ENCODE measurements at places on chromosomes 3 and 15.

DNA sequence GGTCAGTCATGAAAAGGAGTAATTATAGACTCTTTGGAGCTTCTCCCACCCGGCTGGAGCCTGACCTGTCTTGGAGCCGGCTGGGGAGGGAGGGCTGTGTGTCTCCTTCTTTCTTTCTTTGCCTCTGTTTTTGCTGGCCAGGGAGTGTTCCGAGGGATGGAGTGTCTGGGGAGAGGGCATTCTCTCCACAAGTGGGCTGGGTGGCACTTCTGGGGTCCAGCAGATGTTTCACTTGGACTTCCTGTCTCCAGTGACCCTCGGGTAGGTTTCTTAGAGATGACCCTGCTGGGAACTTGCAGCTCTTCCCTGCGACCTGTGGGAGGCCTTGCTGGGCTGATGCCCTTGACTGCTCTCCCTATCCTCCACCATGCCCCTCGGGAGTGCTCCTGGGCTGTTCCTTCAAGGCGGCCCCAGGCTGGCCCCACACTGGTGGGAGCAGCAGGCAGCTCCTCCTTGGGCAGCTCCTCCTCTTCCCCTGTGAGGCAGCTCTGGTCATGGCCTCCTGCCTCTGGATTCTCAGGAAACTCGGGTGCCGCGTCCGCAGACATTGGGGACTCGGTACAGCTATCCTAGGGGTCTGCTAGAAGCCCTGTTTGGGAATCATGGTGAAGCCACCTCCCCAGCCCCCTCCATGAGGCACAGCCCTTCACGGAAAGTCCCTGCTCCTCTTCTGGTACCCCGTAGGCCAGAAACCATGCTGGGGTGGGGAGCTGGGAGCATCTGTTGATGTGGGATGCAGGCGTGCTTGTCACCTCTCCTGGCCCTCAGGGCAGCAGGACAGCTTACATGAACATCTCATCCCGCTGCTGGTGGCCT, 44.9 kb downstream of the APBA2 start:
- DNase-seq, result no peak

- DNase-seq, result peak; percentile 95
These were observed 539.1 kb downstream of the SI start for GRCh38 chr3:164539215-164539614.

DNA sequence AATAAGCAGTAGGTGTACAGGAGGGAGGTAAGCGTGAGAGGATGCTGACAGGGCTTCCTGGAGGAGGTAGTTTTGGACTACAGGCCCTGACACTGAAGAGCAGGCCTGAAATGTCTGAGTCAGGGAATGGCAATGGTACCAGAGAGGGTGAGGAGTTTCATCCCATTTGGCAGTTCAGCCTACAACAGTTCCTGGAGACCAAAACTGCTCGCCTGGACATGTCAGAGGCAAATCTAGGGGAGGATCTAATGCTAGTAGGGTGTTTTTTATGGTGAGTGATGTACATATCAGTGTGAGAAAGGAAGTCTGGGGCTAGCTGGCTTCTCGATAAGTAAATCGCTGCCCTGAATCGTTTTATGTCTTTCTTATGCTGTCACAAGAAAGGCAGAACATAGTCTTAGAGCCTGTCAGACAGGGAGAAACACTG, 13.8 kb upstream of the TNFSF10 start:
- no peak for DNase-seq

DNA sequence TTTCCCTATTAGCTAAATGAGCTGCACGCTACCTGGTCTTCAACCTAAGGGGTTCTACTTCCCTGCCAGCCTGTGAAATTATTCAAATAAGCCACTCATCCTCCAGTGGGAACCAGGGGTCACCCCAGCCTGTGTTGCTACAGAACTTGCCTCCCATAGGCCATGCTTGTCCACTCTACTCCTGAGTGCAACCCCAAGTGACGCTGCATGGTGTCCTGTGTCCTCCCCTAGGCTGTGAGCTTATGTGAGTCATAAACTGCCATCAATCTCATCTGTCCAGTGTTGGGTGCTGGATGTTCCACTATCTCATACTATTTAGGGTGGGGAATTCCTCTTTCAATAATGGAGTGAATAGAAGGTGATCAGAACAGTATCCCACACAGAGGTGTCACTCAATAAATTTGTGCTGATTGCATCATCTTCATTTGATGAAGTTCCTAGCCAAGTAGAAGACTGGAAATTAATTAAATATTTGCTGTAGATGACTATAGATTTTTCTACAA, 49.8 kb upstream of the SSR3 start:
- DNase-seq, result no peak

DNA sequence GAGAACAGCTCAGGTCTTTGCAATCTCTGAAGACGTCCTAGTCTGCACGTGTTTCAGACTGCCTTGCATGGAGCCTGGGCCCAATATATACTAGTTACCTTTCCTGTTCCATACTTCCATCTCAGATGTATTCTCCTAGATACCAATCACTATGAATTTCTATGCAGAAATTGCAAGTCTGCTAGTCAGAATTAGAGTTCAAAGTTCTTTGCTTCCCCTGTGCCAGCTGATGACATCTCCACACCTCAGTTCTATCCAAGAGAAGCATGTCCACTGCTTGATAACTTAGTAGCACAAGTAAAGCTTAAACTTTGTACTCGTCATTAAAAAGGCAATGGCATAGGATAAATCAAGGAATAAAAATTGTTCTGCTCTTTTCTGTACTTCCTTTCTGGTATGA, 133.6 kb upstream of the PLXND1 start:
- no peak for DNase-seq

DNA sequence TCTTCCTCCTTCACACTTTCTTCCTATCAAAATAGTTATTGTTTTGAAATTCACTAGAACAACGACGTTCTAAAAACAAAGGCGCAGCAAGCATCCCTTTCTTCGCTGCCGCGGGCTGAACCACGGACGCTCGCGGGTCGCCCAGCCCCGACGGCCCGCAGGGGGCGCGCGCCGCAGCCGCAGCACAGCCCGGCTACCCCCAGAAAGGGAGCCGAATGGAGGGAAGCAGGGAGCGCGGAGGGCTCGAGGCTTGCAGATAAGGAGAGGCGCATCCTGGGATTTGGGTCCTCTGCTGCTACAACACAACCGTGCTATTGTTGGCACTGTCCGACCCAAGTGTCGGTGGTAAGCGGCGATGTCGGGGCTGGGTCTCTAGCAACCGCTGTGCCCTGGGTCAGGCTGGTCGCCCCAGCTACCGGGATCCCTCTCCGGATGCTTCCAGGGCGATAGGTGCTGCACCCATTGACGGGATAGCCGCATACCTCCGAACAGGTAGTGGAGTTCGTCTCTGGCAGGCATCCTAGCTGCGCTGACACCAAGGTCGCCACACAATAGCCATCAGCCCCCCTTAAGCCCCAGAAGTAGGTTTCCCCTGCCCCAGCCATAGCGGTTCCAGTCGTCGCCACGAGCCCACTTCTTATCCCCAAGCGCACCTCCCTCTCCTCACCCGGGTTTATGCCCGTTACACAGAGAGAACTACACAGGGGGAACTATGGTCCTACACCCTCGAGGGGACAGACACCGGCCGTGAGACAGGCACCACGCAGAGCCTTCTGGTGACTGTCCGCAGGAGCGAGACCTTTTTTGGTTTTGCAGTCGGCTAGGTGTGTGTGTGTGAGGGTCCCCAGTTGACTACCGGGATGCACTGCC, 6.0 kb downstream of the ONECUT1 start:
- no peak for DNase-seq

GRCh38 chr15:85743392-85744055, 51.2 kb downstream of the KLHL25 start:
- no peak for DNase-seq

- no peak for DNase-seq
These were observed 918.8 kb upstream of the CFAP20DC start for GRCh38 chr3:59968513-59969045.

- DNase-seq, result no peak
These were observed 6.5 kb downstream of the ADAM10 start for GRCh38 chr15:58742819-58743502.

DNA sequence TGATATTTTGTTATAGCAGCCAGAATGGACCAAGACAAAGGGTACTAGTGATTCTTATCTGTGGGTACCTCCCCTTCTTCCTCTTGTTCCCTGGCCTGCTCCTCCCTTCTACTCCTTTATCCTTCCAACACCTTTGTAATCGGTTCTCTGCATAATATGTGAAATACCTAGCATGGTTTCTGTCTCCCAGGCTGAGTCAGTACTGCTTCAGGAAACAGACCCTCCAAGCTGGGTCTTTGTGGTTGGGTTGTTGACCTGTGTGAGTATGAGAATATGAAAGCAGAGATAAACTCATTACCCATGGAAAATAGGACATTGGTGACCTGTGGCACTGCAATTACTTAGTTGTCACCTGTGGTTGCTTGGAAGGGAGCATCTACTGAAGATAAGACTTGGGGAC, 69.3 kb upstream of the KLF13 start:
- no peak for DNase-seq

- DNase-seq, result no peak
These were observed 442.3 kb upstream of the TPRG1 start for GRCh38 chr3:188729422-188729821.

DNA sequence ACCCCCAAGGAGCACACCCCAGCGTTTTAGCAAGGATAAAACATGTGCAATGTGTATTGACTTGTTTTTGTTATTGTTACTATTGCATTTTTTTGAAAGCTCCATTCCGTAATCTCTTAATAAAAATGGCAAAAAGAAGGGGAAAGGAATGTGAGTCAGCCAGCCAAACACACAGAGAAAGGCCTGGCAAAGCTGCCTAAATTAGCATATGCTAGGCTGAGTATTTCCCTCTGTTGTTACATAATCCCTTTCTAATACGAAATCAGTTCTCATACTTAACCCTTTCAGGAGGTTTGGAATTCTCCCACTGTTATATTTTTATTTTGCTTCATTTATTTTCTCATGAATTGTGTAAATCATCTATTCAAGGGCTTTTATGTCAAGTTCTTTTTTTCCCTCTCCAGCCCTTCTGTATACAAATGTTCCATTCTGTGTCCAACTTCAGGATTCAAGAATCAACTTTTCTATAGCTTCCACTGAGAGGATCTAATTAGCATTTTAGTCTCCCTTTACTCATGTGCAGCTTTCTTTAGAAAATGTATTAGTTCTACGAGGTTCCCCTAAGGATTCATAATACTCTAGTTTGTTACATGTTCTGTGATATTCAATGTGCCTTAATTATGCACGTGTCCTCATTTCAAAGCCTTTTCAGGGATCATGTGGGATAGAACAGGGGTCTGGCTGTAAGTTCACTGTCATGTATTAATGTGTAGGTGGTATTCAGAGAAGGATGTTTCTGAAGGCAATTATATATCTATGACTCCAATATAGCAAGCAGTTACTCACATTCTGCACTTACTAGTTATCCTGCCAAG, 9.2 kb downstream of the CADM2 start:
- no peak for DNase-seq

DNA sequence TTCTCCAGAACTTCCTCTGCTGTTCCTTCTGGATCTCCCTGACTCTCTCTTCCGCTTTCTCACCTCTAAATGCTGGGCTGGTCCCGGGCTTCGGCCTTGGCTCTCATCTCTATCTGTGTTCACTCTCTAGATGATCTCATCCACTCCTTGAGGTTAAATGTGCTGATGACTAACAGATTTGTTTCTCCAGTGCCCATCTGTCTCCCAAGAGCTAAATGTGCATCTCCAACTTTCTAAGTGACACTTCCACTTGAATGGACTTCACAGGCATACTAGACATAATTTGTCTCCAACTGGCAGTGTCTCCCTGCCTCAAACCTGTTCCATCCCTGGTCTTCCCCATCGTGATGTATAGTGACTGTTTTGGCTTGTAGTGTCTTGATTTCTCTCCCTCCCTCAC, 95.3 kb downstream of the ITPR1 start:
- DNase-seq, result no peak

- no peak for DNase-seq
These were observed 210.6 kb downstream of the ATP8B4 start for GRCh38 chr15:49908236-49908932.

DNA sequence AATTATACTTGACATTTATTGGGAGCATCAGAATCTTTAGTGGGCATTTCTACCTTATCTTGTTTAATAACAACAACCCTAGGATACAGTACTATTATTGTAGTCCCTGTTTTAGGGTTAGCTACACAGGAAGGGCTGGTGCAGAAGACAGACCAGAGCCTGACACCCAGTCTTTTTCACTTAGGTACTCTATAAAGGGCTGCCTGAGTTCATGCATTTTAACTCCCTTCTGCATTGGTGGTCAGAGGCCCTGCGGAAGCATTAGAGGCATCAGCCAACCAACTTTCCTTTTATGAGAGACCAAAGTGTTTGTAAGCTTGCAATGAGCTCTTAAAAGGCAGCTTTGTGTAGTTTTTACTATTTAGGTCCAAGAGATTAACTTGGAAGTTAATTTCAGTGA, 105.4 kb downstream of the PLCL2 start:
- DNase-seq, result no peak

- no peak for DNase-seq
These were observed 57.2 kb upstream of the UBE2E1 start for GRCh38 chr3:23748398-23749110.

DNA sequence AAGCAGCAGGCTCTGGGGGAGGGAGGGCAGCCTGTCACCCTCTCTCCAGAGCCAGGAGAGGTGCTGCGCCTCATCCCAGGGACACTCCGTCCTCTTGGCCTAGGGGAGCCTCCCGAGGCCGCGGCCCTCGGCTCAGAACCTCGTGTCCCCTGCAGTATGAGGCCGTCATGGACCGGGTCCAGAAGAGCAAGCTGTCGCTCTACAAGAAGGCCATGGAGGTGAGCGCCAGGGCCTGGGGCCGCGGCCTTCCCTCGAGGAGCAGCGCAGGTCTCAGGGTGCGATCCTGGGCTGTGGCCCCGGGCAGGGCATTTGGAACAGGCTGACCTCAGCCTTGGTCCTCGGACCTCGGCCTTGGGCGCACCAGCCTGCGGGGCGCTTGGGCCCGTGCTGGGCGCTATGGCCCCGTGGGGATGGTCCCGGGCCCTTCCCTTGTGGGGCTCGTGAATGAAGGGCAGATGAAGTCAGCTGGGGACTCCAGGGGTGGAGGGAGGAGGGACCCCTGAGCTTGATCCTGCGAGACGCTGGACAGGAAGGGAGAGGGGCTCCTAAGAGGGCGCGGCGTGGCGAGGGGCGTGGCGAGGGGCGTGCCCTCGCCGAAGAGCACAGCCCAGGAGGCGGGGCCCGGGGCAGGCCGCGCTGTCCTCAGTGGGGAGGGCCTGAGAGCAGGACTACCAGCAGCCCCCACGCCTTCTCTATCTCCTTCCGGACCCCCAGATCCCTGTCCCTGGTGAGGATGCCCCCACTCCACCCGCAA, 32.9 kb downstream of the PSTPIP1 start:
- DNase-seq, result no peak

DNA sequence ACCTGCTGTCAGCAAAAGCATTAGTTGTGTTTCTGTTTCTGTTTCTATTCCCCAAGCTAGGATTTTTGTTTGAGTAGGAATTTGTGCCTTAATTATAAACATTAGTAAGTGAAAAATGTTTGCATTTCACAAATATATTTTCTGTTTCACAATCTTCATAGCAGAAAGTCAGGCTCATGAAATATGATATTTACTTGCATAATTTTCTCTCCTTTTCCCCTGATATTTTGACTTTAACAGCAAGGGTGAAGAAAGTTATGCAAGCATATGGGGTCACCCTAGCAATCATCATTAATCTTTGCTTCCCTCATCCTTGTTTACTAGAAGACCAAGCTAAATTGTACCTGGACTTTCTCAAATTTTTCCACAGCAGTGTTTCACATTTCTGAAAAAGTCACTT, 140.3 kb upstream of the SEMA6D start:
- no peak for DNase-seq
